Activated CD8-positive, alpha-beta T cell treated with anti-CD3 and anti-CD28 coated beads for 36 hours (primary cell): ENCODE measurements at places on chromosomes 5 and 9. TPM values are rescaled to one million over a fixed set of nuclear protein-coding genes. Genes with fewer than 3 reads are reported as not detected.

The MRPL36 gene
- 80.1 TPM for total RNA-seq

DNA sequence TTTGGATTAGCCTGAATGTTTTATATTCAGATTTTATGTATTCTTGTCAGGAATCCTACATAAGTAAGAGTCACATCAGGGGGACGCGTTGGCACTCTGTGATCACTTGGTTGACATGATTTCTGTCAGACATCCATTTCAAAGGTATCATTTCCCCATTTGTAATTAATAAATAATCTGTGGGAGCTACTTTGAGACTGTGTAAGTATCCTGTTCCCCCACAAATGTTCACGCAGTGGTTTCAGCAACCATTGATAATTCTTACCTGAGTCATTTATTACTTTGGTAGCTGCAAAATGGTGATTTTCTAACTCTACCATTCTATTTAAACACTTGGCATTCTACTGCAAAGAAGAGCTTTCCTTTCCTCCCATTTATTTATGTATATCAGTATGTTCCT is 56.9 kb upstream of the TBC1D2 start:
- no peak for DNase-seq

The CDKN2A gene
- total RNA-seq = 2.5 TPM

DNA sequence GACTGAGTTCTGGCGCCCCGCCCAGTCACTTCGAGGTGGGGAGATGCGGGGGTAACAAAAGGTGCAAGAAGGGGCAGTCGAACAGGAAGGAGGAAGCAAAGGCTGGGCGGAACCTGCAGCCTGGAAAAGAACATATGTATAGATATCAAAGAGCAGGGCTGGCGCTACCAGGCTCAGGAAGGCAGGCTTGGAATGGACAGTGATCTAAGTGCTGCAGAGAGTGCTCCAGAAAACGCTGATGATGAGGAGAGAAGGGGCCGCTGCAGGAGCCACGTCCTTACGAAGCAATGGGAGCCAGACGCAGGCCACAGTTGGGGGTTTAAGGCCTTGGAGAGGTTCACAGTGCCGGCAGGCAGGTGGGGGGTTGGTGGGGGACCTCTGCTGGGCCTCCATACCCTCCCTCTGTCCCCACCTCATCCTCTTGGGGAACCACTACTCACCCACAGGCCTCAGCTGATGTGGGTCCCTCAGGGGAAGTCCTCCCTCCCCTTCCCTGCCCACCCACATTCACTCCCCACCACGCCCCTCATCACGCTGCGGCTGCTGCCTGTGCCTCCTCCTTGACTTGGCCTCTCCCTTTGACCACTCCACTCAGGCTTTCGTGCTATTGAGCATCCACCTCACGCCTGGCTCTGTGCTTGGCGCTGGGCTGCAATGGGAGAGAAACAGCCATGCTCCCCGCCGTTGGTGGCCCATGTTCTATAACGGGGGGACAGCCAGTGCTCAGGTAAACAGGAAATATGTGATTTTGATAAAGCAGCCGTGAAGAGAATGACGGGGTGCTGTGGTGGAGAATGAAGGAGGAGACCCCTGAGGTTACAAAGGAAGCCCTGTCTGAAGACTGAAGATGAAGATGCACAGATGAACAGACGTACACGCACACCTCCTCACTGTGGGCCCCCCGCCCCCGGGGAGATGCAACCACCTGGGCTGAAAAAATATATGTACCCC is 40.5 kb upstream of the RPL26L1 start:
- peak; percentile 66 for DNase-seq

DNA sequence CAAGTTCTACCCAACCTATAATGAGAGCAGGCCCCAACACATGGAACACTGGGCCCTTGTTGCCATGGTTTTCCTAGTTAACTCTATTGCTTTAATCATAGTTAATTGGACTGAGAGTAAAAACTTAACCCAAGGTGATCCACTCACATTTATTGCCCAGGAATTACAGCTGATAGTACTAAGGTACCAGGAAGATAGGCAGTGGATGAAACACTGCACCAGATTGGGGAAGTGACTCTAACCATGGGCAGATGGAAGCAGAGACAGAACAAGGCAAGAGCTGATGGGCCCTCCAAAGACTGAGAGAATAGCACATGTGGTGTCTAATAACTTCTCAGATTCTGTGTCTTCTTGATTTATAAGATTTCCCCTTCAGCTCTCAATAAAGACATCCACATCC is 145.7 kb upstream of the TRIM32 start:
- no peak for DNase-seq

- DNase-seq = no peak
Measured at GRCh38 chr9:83526901-83527300, 11.3 kb downstream of the FRMD3 start.

GRCh38 chr9:89595646-89596045 is 9.2 kb upstream of the GADD45G start:
- no peak for DNase-seq

The XRCC4 gene
- total RNA-seq = 12.8 TPM

The GADD45G gene
- total RNA-seq = 5.0 TPM

DNA sequence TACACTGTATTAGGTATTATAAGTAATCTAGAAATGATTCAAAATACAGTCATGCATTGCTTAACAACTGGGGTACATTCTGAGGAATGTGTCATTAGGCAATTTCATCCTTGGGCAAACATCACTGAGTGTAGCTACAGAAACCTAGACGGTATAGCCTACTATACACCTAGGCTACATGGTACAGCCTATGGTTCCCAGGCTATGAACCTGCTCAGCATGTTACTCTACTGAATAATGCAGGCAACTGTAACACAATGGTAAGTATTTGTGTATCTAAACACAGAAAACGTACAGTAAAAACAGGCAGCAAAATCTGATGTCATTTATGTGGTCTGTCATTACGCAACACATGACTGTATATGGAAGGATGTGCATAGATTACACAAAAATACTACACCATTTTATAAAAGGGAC is 96.8 kb downstream of the RAPGEF6 start:
- no peak for DNase-seq
